Hippocampal formation (tissue), 2 donors: ENCODE measurements at places on chromosomes 2 and 18.

DNA sequence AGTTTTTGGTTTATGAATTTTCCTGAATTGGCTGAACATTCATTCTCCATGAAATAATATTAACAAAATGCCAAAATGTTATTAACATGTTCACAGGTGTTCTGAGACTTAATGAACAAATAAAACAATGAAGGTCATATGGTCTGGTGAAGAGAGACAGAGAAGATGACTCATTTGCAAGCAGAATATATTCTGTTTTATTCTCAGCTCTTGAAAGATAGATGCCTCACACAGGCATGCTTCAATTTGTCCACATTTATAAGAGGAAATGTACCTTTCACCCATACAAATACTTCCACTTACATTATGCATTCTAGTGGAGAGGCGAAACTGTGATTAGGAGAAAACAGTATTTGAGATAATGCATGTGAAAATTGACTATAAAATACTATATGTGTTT is 75.4 kb upstream of the PGAP1 start:
- DNase-seq: no peak

DNA sequence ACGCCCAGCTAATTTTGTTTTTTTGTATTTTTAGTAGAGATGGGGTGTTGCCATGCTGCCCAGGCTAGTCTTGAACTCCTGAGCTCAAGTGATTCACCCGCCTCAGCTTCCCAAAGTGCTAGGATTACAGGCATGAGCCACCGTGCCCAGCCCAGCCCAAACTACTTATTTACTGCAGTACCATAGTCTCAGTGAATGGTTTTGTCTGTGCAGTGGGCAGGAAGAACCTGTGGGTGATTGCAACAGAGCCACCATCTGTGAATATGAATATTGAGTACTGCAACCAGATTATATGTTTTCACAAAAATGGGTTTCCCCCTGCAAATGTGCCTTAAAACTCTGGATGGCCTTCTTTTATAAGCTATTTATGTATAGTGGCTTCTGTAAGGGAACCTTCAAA is 9.1 kb downstream of the MPPE1 start:
- DNase-seq: no peak

- no peak for DNase-seq
Observed at GRCh38 chr2:176997792-176998169, 214.8 kb upstream of the HNRNPA3 start.

DNA sequence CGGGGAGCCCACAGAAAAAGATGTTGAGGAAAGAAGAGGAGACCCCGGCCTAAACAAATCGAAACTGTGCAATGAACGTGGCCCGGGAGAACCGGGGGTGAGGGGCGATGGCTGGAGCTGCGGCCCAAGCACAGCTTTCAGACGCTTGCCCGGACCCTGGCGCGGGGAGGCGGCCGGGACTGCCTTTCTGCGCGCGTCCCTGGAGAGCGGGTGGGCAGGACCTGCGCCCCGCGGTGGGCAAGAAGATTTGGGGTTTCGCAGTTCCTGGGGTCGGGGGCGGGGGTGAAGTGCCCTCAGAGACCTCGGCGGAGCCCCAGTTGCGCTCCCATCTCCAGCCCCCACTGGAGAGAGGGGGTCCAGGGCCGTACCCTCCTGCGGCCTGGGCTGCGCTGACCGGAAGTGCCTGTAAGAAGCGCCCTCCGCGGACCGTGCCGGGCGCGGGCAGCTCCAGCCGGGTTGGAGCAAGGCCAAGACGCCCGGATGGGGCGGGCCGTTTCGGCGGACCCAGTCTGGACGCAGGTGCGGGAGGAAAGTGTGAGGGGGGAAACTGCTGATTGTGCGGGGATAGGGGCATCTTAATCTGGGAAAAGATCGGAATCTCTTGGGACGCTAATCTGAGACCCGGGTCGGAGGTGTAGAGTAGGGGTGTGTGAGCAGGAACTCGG is 11.6 kb downstream of the EN1 start:
- no peak for DNase-seq

- no peak for DNase-seq
Observed at GRCh38 chr2:207902821-207903220, 122.5 kb downstream of the PLEKHM3 start.

DNA sequence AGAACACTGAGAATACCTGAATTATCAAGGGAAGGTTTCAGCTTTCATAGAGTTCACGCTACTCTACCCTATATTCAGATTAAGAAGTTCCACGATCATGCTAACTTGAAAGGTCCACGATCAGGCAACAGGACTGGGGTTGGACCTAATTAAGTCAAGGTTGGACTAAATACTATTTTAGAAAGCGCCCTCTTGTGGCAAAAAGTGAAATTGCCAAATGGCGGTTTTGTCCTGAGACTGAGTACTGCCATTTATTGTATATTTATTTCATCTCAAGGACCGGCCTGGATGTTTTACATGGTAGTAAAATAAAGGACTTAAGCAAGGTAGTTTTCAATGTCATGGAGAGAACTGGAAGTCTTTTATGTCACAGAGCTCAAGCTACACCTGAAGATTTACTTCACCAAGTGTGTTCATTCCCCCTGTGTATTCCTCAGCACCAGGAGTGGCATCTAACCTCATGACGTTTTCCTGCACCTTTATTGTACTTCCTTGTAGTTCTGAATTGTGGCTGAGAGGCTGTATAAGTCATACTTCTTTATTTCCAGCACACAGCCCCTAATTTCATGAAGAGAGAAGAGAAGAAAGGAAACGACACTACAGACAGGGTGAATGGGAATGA is 56.8 kb downstream of the SRD5A2 start:
- no peak for DNase-seq

DNA sequence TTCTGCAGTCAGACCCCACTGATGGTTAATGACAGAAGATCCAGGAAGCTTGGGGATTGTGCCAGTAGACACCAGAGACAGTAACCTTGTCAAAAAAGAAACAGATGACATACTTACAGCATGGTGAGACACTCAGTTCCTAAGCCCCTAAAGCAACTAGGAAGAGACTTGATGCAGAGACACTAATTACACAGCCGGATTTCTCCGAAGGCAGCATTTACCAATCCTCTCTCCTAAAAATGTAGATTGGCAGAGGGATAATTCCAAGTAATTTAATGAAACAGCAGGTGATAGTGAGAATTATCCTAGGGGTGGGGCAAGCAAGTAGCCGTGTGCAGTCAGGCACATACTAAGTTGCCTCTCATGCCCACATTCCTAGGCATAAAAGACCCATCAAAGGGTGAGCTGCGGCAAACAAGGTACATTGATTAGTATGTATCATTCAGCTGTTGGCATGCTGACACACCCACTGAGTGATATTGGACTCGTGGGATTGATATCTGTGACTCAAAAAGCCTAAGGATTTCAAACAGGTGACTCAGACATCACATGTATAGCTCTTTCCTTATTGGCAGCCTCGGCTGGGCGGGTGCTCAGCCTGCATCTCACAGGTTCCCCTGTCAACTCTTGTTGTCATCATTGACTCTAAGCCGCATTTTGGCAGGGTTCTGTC is 296.7 kb upstream of the ATP5MC3 start:
- DNase-seq: no peak

DNA sequence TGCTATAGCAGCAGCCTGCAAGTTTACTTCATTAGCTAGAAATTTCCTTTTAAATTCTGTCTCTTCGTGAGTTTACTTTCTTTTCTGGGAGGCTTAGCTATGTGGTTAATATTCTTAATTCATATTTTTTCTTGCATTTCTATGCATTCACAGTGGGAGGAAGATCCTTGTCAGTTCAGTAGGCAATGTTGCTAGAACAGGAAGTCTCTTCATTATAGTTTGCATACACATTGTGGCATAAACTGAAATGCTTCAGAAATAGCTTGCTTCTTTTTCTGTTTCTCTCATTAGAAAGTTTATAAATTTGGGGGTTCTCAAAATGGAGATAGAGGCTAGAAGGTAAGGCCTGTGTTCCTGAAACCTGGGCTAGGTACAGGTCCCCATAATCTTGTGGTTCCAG is 8.1 kb upstream of the ARHGAP15 start:
- no peak for DNase-seq

- no peak for DNase-seq
Observed at GRCh38 chr2:181553244-181553643, 96.1 kb downstream of the ITGA4 start.

DNA sequence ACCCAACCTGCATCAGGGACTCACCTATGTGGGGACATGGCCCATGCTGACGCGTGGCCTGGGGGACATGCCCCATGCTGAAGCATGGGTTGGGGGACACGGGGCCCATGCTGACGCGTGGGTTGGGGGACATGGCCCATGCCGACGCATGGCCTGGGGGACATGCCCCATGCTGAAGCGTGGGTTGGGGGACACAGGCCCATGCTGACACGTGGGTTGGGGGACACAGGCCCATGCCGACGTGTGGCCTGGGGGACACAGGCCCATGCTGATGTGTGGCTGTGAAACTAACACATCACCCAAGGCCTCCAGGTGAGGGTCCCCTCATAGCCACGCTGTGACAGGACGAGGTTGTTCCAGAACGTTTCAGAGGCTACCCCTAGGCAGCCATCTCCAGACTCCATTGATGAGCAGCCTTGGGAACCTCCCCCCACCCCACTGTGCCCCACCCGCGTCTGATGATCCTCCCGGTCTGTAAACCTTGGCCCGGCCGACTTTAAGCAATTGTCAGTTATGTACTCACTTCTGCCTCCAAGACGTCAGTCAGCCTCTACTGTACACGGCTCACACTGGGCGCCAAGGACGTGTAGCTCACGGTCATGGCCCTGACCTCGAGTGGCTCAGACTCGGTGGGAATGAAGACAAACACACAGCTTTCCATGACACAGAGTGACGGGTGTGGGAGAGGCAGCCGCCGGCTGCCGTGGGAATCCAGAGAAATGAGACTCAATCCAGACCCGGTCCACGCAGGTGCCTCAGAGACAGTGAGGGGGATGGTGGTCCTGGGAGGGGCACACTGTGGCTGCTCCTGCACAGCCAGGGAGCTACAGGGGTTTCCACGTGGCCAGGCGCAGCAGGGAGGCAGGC is 50.2 kb upstream of the SLC66A3 start:
- no peak for DNase-seq

GRCh38 chr2:204112084-204112770 is 175.7 kb downstream of the ICOS start:
- DNase-seq: no peak

DNA sequence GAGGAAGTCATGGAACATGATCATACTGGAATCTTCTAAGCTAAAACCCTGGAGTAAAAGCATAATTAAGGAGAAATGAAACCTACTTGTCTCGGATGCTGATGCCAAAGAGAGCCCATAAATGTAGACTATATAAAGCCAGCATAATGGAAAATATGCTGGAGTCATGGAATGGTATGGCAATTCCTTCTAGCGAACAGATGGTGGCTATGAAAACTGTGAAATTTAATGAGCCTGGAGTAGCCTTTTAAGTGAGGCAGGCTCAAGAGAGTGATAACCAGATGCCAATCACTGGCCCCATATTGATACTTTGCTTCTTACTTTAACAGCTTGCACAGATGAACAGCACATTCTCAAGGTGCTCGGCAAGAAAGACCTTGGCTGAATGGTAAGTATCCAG is 206.3 kb downstream of the PID1 start:
- no peak for DNase-seq

- DNase-seq: no peak
Observed at GRCh38 chr18:3806656-3807055, 356.7 kb downstream of the TGIF1 start.

GRCh38 chr2:109171444-109172334 is 42.7 kb downstream of the SH3RF3 start:
- DNase-seq: no peak

- DNase-seq: no peak
Observed at GRCh38 chr2:3449086-3449485, 69.6 kb downstream of the TRAPPC12 start.

DNA sequence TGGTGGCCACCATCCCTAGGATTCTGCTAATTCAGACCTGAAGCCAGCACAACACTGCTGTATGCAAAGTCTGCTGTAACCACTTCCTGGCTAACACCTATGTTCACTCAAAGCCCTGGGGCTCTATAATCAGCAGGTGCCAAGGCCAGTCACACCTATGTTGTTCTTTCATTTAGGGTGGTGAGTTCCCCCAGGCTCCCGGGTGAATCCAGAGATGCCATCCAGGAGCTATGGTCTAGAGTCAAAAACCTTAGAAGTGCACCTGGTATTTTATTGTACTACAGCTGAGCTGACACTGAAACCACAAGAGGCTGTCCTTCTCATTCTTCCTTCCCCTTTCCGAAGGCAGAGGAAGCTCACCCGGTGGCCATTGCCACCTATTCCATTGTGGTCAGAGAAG is 46.2 kb upstream of the CCDC141 start:
- DNase-seq: no peak

DNA sequence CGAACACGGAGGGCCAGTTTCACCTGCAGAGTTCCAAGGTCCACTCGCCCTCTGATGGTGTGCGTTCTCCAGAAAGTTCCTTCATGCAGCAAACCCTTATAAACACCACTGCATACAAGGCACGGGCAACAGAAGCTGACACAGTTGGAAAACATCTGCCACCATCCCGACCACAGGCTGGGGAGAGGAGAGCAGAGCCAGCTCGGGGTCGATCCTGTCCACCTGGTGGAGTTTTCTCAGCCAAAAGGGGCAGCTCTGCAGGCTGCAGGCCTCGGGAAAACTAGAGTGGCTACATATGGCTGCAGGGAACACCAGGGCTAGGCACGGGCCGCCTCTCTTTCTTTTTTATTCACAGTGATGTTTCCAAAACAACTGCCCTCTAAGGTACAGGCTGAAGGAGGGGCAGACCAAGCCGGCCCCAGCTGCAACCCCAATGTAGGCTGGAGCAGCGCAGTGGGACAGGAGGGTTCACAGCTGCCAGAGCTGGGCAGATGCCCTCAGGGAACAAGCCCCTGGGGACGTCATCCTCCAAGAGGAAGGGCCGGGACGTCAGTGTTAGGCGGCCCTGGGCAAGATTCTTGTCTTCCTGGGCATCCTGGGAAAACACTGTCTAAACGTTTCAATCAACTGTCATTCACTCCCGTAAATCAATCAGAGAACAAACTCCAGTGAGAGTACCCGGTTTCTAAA is 274.7 kb downstream of the TWIST2 start:
- DNase-seq: no peak

- DNase-seq: no peak
Observed at GRCh38 chr2:6024784-6025183, 332.6 kb downstream of the SOX11 start.

DNA sequence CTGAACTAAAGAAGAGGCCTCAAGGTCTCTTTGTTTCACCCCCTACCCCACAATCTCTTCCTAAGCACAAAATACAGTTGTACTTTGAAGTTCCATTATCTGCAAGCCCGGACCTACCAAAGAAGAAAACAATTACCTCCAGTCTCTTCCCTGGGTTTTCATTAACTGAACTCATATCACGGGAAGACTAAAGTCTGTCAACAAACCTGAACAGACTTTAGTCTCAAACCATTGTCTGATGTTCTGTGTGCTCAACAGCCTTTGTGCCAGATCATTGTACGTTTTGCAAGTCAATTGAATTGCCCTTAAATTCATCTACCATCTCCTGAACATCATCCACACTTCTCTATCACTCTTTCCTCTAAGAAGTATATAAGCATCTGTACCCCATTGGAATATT is 1021.9 kb upstream of the CDH2 start:
- no peak for DNase-seq
